ENCODE measurements at places on chromosomes 12 and 14.

DNA sequence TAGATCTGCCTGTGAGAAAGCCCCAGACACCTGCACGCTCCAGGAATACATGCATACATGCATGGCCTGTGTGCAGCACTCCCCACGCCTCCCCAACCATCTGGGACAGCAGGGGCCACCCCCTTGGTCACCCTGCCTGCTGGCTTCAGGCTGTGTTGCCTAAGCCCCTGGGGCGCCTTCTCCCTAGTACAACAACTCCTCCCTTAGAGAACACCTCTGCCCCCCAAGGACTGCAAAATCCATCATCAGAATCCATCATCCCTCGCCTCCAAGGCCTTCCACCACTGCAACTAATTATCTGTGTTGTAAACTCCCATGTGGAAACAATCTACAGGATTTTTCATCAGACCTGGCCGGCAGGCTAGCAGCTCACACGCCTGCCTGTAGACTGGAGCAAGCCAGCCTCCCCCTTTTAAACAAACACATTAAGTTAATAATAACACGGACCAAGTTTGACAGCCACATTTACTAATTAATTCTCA is 36.8 kb downstream of the ZFP36L1 start:
- DNase-seq: no peak

- DNase-seq: no peak
Measured at GRCh38 chr14:97638864-97639263, 841.7 kb downstream of the VRK1 start.

DNA sequence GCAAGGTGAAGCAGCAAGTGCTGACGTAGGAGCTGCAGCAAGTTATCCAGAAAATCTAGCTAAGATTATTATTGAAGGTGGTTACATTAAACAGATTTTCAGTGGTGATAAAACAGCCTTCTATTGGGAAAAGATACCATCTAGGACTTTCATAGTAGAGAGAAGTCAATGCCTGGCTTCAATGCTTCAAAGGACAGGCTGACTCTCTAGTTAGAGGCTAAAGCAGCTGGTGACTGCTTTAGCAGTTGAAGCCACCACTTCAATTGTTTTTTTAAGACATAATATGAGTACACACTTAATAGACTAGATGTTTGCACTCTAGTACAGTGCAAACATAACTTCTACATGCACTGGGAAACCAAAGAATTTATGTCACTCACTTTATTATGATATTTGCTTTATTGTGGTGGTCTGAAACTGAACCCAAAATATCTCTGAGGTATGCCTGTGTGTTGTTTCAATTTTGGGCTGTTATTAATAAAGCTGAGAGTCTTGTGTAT is 1026.9 kb upstream of the FOXG1 start:
- no peak for DNase-seq

- DNase-seq: no peak
Measured at GRCh38 chr14:82911930-82912329, 1378.3 kb upstream of the SEL1L start.

DNA sequence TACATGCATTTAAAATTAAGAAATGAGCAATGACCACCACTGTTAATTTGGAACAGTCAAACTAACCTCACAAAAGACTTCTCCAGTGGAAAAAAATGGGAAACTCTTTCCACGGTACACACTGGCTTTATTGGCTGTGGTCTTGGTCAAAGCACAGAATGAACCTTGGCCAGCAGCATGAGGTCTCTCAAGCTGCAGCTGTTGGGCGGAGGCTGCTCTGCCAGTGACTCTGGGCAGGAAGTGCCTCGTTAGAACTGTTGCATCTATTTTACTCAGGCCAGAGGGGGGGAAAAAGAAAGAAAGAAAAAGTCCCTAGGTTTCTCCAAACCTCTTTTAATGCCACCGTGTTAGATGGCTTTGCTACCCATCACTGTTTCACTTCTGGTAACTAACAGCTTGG is 279.8 kb upstream of the DIO2 start:
- no peak for DNase-seq

DNA sequence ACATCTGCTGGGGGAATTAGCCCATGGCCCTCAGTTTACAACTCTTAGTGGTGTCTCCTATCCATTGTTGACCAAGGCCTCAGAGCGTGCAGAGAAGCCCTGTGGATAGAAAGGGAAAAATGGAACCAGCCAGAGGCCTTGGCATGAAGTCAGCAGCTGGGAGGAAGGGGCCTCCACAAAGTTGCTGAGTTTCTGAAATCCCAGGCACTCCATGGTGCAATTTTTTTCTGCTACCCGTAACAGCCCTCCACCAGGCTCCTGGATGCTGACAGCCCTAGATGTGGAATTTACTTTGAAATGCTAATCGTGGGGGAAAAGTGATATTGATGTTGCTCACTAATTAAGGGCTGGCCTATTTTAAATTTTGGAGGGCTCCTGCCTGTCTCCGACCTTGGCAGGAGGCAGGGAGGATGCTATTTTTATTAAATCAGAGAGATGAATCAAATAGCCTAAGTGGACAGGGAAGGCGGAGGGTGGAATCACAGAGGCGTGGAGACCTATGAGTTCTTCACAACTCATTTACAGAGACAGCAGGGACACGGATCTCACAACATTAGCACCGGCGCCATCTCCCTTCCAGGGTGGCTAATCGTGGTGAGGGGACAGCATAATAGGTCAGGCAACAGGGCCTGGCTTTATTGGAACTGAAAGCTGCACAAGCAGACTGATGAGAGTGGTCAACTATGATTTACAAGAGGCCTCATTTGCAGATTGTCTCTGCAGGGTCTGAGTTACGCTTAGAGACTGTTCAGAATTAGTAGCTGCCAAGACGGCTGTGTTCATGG is 99.8 kb upstream of the WSCD2 start:
- no peak for DNase-seq

DNA sequence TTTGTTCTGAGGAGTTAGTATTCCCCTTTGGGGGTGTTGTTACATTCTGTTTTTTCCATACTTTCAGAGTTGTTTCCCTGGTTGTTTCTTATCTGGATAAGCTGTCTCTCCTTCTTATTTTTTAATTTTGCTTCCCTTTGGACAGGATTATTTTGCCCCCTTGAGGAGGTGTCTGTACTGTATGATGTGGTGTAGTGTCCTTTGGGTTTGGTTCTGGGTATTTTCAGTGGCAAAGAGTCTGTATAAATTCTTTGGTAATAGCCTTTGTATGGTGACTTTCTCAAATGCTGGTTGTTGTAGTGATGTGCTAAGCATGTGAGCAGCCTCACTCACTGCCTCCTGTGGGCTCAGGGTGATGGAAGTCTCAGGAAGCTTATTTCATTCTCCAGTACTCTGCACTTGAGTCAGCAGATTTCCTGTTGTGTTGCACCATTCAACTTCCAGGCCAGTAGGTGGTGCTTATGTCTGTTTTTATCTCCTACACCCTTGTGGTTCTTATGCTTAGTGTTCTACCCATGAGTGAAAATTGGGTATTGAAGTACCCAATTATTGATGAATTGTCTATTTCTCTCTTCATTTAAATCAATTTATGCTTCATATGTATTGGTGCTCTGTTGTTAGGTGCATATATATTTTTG is 103.3 kb upstream of the PMCH start:
- DNase-seq: no peak

GRCh38 chr12:30985814-30986452 is 59.4 kb downstream of the TSPAN11 start:
- DNase-seq: no peak

DNA sequence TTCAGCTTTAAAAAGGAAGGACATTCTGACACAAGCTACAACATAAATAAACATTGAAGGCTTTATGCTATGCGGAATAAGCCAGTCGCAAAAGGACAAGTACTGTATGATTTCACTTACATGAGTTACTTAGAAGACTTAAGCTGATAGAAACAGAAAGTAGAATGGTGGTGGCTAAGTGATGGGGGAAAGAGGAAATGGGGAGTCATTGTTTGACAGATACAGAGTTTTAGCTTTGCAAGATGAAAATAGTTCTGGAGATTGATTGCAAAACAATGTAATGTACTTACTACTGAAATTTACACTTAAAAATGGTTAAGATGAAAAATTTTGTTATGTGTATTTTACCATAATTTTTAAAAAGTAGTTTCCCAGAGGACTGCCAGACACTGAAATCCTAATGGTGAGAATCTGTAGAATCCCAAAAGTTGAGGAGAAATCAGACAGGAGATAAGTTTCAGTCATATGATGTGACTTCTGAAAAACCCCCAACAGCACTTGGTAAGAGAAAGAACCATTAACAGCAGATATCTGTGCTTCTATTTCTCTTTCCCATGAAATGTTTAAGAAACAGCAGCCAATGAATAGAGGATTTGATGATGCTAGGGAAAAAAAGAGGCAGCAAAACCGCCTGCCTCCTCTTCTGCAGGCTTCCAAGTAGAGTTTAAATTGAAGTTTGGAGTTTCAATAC is 16.6 kb upstream of the CLEC2A start:
- no peak for DNase-seq

GRCh38 chr12:51592034-51592705 is 1.1 kb downstream of the SCN8A start:
- DNase-seq: no peak

DNA sequence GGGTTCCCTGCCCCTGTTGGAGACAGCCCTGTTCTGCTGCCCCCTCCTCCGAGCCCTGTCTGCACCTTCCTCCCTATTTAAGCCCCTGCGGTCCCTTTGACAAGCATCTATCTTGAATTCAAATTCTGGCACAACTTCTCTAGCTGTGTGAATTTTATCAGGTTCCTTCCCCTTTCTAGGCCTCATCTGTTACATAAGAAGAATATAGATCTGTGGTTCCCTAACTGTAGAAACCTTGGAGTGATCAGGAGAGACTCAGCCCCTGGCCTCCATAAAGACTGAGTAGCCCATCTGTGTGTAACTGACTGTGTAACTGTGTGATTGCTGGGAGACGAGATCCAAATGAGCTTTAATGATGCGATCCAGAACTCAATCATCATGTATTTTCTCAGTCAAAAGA is 13.0 kb upstream of the RACGAP1 start:
- no peak for DNase-seq

DNA sequence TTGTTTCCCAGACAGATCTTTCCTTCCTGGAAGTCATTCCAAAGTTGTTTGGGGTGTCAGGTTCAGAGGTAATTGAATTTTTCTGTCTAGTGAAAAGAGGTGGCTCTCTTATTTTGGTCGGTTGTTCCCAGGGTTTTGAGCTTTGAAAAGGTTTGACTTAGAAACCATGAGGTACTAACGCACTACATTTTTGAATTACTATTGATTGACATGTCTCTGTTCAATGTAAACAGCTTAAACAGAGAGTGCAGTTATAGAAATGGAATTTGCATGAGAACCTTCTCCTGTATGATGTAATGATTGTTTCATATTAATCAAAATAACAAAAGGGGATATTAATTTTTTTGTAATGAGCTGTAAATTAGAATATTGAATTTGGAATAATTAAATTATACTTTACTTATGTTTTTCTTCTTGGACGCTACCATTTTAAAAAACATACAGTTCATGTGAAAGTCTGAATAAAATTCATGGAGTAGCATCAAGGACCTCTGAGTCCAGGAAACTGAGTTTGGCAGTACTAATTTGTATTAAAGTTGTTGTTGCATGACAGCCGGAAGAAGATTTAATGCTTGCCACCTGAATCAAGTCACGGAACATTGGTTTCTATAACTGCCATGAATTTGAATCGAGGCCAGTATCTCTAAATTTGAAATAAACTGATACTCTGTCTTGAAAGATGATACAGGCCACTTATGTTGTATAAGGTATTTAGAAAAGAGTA is 41.7 kb downstream of the NPAS3 start:
- no peak for DNase-seq

- no peak for DNase-seq
Measured at GRCh38 chr12:126353604-126354003, 1288.4 kb downstream of the AACS start.

DNA sequence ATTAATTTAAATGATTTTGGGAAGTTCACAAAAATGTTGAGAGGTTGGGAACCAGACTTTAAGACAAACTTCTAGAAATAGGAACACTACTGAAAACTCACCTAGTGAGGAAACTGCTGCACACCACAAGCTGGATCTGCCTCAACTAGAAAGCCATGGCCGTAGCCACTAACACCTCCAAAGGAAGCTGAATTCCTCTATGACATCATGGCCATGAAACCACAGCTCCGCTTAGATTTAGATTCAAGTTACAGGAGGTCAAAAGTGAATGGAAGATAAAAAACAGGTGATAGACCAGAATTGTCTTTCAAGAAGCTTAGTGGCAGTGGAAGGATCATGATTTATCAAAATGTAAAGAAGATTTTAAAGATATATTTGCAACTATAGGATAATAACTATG is 208.8 kb upstream of the ALG10 start:
- DNase-seq: no peak

- DNase-seq: no peak
Measured at GRCh38 chr14:103194256-103195045, 71.2 kb downstream of the TNFAIP2 start.

DNA sequence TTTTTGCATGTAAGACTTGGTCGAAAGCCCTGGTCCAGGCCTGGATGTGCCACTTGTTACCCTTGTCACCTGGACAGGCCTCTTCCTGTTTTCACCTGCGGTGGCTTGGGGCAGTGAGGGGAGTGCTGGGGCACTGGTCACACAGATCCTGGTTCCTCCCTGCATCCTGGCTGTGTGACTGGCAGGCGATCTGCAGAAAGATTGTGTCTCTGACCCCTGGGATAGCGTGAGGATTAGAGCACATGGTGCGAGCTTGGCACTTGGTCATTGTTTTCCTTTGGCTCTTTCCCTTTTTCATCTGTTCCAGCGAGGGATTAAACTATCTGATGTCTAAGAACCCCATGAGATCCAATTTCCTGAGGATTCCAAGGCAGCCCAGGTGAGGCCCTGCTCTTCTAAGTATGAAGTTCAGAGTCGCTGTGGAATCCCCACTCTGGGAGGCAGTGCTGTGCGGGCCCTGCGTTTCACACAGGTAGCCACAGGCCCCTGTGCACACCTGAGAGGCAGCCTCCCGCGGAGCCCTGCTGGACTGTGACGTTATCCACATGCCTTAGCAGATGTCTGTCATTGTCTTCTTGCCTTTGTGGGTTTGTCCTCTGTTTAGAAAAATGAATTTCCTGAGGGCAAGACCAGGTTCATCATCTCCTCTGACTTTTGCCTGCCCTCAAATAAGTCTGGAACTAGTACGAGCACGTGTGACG is 288.4 kb downstream of the CACNA1C start:
- DNase-seq: no peak

DNA sequence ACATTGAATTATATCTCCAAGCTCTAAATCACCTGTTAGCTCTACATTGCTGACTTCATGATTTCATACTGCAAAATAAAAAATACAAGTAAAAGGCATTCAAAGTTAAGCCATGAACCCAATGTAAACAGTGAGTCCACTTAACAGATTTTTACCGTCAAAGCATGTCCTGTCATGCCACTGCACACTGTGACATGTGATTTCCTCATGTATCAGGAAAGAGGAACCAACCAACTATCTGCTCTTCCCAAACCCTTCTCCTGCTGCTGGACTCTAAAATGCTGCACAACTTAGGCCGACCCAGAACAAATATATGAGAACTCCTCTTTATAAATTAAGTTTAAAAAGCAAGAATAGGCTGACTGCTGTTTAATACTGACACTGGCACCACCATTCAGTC is 37.5 kb downstream of the TM7SF3 start:
- DNase-seq: no peak

Data from activated T-helper 1 cell treated with anti-CD3 and anti-CD28 coated beads, Interleukin-2, amount 50 U/mL, for 16 hours (primary cell).